ENCODE measurements at places on chromosomes 12 and 14. TPM values are rescaled to one million over a fixed set of nuclear protein-coding genes. Genes with fewer than 3 reads are reported as not detected.
A peak's percentile ranks its signal among the peaks of the same experiment; 100 is the strongest.

DNA sequence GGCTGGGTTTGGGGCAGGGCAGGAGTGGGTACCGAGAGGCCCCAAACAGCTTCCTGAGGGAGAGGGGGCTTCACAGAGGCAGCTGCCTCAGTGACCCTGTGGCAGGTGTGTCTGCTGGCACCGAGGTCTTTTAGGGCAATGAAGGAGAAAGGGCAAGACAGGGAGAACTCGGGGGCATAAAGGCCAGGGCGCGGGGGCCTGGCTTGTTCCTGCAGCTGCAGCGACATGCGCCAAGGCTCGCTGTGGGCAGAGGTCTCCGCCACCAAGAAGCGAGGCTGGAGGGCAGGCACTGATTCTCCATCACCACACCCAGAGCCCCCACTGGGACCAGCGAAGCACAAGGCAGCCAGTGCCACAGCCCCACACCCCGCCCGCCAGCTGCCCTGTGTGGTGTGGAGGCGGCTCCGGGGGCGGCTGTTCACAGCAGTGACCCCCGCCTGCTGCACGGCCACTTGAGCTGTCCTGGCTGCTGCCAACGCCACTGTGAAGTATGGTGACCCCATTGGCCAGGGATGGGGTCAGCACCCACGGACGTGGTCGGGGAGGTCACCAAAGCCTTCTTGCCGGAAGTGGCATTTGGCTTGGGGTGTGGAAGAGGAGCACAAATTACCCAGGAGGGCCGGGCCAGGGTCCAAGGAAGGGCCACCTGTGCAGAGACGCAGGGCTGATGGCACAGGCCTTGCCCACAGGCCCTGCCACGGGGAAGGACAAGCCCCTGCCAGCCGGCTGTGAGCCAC, 16.4 kb downstream of the BAG5 start:
- no peak for DNase-seq

DNA sequence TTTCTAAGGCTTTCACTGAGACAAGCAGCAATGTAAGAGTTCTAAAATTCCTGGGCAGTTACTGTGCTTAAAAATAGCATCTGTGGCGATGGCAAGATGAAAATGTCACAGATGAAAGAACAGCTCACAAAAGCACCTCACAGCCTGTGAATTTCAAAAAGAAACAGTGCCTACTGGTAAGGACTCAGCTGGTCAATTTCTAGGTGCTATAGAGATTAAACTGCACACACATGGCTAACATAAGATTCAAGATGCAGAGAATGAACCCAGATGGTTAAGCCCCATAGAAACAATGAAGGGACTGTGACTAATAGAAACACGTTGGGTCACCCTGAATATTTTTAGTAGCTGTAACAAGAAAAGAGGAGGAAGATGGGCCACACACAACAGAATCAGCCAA, 12.0 kb upstream of the IL26 start:
- DNase-seq = no peak

GRCh38 chr12:117038023-117038680, 61.1 kb downstream of the TESC start:
- DNase-seq = no peak

DNA sequence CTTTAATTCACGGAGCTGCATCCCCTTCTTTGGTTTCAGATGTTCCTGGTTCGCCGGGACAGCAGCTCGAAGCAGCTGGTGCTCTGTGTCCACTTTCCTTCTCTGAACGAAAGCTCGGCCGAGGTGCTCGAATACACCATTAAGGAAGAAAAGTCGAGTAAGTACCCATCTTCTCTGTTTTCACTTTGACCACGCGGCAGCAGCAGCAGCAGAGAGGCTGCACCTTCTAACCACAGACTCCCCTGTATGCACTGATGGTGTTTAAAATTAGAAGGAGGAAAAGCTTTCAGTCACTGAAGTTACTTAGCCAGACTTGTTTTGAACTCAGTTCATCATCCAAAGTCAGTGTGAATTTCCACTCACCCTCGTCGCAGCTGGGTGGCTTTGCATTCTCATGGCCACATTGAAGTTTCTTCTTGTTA, 63.8 kb downstream of the RIN3 start:
- no peak for DNase-seq

DNA sequence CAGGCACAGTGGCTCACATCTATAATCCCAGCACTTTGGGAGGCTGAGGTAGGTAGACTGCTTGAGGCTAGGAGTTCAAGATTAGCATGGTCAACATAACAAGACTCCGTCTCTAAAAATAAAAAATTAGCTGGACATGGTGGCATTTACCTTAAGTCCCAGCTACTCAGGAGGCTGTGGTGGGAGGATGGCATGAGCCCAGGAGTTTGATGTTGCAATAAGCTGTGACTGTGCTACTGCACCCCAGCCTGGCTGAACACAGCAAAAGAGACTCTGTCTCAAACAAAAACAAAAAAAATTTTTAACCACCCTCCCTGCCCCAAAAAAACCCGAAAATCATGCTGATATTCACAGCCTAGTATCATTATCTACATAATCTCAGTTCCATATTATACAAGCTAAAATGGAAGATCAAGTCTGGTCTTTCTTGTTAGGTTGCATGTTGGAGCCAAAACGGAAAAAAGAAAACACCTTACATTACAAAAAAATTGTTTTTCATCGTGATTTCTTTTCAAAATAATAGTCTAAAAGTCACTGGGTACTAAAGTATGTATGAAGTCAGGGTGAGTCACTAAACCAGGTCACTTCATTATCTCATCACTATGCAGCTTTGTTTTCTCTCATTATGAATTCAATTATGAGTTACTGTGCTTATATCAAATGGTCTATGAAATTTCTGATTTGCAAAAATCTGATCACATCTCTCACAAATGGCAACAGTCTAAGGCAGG, 13.8 kb downstream of the GXYLT1 start:
- DNase-seq = peak; percentile 51

LRRC10 gene
- not detected for total RNA-seq

AP4S1 gene
- total RNA-seq = 13.9 TPM

TAS2R7 gene
- not detected for total RNA-seq

Measured in psoas muscle (tissue), 8 donors.